ENCODE measurements at places on chromosomes 5 and 9.

- DNase-seq: no peak
These were observed 41.9 kb upstream of the PLEKHG4B start for GRCh38 chr5:49953-50544.

- no peak for DNase-seq
These were observed 96.3 kb upstream of the FANCC start for GRCh38 chr9:95413793-95414192.

DNA sequence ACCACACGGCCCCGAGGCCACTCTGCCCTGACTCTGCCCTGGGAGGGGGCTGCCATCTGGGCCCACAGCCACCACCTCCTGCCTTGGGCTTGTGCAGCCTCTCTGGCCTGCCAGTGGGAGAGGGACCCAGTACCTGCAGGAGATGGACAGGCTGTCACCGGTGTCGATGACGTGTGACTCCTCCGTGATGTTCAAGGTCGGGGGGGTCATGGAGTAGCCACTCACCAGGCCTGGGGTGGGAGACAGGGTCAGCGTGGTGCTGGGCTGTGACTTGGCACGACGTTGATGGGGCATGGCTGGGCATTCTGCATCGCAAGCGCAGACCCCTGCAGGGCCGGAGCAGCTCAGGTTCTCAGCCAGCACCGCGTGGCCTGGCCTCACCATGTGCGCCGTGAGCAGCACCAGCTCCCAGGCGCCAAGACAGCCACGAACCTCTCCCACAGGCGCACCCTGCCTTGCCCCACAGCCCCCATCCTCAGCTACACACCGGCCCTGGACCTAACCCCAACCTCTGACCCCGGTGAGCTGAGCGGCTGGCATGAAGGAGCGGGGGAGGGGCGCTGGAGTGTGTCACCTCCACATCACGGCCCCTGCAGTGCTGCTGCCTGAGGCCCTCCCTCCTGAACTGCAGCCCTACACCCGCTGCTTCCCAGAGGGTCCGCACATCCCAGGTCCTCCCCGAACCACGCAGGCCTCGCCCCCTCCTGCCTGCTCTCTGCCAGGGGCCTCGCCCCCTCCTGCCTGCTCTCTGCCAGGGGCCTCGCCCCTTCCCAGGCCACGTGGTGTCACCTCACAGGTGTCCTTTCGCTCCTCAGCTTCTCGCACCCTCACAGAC lies 17.6 kb downstream of the FLT4 start:
- no peak for DNase-seq

DNA sequence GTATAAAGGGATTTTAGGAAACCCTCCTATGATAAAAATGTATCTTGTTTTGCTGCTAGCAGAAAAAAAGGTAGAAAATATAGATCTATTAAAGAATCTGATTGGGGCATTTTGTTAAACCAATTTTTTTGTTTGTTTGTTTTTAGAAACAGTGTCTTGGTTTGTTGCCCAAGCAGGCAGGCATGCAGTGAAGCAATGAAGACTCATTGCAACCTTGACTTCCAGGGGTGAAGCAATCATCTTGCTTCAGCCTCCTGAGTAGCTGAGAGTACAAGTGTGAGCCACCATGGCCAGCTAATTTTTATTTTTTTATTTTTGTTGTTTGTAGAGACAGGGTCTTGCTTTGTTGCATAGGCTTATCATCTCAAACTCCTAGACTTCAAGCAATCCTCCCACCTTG lies 755.8 kb upstream of the EDIL3 start:
- no peak for DNase-seq

DNA sequence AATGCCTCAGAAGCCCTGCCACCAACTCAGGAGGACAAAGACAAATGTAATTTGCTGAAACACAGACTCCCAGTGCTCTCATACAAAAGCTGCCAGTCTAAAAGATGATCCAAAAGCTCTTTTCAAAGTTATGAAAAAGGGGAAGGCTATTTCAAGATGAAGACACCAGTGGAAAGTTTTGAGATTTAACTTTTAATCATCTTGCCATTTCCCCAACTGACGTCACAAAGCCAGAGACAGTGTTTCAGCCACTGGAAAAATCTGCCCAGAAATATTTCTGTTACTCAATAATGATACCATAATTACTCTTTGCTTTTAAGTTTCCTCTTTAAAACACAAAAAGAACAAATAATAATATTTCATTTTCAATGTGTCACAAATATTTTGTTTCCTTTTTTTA lies 20.9 kb downstream of the ENG start:
- no peak for DNase-seq

GRCh38 chr9:93612796-93613154 lies 36.4 kb downstream of the PHF2 start:
- DNase-seq: no peak

GRCh38 chr5:171477101-171477500 lies 57.7 kb downstream of the FGF18 start:
- DNase-seq: no peak

GRCh38 chr5:132205385-132206125 lies 22.1 kb downstream of the P4HA2 start:
- peak; percentile 61 for DNase-seq

DNA sequence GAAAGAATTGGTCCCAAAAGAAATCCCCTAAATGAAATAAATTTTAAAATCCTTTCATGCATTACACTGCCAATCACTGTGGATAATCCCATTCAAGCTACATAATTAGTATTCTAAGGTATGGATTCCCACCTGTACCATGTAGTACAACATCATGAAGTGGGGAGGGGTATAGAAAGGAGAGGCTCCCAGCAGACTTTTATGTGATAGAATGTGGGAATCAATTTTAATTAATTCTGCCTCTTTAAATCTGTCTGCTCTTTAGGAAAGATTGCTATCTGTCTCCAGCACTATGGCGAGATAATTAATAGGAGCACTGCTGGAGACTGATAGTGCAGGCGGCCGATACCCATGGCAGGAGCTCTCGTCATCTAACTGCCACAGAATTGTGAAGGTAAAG lies 95.4 kb downstream of the CDH12 start:
- DNase-seq: peak; percentile 65

DNA sequence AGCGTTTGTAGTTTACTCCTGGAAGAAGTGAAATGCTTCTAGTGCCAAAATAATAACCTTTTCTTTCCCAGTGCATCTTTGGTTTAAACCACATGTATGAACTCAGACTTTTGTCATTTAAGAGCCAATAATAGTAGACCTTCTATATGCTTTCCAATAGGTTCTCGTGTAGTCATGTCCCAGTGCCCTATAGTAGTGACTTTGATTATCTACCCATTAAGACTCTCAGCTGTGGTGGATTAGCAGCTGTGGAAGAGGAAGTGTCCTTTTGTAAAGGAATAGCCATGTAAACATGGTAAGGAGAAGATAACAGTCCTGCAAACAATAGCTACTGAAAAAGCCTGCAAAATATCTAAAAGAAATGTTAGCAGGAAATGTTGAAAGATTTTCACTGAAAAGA lies 765.3 kb downstream of the MTRR start:
- no peak for DNase-seq

All from brain (organoid and tissue), 16 donors.